Fibroblast of skin of back (primary cell): ENCODE measurements at places on chromosomes 5 and 9.

DNA sequence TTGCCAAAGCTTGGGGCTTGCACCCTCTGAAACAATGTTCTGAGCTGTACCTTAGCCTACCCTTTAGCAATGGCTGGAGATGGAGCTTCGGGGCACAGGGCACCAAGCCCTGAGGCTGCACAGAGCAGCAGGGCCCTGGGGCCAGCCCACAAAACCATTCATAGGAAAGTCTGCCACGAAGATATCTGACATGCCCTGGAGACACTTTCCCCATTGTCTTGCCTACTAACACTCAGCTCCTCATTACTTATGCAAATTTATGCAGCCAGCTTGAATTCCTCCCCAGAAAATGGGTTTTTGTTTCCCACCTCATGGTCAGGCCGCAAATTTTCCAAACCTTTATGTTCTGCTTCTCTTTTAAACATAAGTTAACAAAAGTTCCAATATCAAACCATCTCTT lies 105.7 kb downstream of the DTWD2 start:
- DNase-seq = no peak

DNA sequence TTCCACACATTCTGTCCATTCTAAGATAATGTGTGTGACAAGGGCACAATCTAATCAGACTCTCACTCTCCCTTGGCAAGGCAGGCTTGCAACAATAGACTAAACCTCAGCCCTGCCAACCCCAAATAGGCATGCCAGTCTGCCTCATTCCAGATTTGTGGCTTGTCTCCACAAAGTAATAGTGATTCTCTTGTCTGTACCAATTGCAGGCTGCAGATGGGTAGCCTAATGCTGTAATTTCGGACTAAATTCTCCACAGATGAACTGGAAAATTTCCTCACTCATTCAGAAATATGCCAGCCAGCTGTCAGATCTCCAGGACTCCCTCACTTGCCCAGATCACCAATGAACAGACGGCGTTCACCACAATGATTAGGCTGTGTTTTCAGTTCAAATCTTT lies 413.6 kb downstream of the ELAVL2 start:
- DNase-seq = no peak

- DNase-seq = no peak
Measured at GRCh38 chr9:70262366-70262765, 3.6 kb downstream of the SMC5 start.

DNA sequence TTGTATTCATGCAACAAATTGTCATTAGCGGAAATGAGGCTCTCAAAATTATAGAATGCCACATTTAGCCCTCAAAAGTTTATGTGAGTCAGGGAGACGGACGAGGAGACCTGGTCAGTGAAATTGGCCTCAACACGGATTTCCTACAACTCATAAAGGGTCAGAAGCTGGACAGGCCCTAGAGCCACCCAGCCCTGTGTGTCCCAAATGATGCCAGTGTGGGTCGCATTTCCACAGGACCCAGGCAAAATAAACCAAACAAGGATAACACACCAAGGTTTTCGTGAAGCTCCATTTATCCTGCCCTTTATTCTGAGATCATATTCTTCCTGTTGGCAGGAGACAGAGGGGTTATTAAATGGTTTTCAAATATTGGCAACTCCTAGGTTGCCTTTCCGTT lies 72.0 kb upstream of the COL5A1 start:
- DNase-seq = no peak

- peak; percentile 37 for DNase-seq
Measured at GRCh38 chr9:8733131-8733954, 933.8 kb upstream of the DMAC1 start.

DNA sequence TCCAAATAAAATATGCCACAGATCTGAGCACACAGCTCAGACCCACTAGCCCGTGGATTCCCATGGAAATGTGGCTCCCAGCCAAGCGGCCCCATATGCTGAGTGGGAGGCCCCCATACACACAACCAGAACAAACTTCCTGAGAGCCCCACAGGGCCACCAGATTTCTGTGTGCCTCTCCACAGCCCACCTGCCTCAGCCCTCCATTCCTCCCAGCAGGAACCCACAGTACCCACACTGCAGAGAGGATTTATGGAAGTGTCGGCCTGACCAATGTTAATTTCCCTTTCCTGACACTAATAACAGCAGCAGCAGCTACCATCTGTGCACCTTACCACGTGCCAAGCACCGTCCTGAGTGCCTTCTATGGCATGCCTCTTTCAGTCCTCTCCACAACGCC lies 99.3 kb upstream of the SPOCK1 start:
- no peak for DNase-seq

DNA sequence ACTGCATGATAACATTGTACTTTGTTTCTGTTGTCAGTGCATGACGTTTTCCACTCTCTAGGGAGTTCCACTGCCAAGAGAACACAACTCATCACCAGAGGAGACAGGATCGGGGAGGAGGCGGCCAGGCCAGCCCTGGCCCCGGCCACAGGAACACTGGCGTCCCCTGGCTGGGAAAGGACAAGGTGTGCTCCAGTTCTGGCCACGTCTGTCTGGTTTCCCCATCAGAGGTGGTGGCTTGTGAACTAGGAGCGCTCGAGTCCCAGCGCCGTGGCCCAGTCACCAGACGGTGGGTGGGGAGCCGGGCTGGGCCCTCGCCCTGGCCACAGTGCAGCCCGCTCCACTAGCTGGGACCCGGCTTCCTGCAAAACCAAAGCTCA lies 211.9 kb upstream of the IRX4 start:
- DNase-seq = no peak

DNA sequence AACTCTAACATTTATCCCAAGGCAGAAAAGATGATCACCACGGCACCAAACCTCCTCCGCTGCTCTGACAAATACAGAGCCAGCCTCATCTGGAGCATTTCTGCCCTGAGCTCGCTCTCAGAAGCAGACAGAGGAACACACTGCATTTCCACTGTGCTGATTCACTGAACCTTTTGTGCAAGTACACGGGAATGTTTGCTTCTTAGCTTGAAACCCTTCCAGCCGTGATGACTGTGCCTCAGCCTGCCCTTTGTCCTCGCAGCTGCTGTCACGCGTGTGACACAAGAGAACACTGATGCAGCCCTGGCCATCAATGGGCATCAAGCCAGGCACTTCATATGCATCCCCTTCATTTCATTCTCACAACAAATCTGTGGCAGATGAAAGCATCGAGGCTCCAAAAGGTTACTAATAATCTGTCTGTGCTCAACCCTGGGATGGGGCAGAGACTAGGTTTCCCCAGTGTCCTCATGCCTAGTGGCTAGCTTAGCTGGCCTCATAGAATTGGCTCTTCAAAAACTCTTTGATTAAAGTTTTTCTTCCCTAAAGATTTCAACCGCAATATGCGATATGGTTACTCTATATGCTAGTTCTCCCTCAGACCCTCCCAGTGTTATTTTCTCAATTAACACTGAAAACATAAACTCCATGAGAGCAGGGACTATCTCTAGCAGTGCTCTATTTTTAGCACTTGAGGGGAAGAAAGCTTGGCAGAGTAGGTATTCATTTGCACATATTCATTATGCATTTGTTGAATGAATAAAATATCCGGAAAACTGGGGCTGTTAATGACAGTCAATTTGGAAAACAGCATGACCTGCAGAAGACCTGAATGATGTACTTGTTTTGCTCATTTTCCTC lies 7.3 kb downstream of the CDC14B start:
- peak; percentile 81 for DNase-seq

- DNase-seq = peak; percentile 73
Measured at GRCh38 chr5:136769900-136770684, 404.7 kb upstream of the TRPC7 start.

- no peak for DNase-seq
Measured at GRCh38 chr5:36281626-36282025, 20.1 kb downstream of the RANBP3L start.

DNA sequence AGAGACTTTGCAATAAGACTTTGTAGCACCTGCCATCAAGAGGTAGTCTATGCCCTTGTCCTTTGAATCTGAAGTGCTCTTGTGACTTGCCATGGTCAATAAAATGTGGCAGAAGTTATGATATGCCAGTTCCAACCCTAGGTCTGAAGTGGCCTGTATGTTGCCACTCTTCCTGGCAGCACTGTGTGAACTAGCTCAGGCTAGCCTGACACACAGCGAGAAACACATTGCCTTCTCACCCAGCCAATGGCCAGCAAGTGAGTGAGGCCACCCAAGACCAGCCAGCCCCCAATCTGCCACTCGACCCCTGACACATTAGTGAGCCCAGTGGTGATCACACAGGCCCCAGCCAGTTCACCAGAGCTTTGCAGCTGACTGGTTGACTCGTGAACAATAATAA lies 52.7 kb upstream of the OSMR start:
- no peak for DNase-seq

DNA sequence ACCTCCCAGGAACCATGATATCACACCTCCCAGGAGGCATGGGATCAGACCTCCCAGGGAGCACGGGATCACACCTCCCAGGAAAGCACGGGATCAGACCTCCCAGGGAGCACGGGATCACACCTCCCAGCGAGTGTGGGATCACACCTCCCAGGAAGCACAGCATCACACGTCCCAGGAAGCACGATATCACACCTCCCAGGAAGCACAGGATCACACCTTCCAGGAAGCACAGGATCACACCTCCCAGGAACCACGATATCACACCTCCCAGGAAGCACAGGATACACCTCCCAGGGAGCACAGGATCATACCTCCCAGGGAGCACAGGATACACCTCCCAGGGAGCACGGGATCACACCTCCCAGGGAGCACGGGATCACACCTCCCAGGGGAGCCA lies 30.0 kb upstream of the FCN2 start:
- DNase-seq = no peak

DNA sequence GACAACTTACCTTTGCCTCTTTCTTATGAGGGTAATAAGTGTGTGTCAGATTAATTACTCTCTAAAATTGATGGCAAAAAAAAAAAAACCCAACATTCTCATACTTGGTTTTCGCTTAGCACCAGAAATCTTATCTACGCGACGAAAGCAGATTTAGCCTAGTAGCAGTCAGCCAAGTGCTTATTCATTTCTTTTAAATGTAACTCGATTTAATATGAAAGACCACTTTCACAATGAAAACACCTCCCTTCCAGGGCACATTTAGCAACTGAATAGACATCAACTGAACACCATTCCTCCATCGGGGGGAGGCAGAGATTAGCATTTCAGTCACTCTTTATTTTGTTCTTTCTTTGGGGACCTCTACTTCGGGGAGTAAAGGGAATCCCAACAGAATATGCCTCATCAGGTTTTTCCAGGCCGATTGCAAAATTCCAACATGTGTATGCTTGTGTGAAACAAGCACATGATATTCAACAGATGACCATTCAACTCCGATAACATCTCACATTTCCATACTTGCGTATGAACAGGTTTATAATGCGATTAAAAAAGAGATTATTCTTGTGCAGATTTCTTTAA lies 124.1 kb upstream of the RETREG1 start:
- DNase-seq = no peak

- DNase-seq = no peak
Measured at GRCh38 chr5:179534431-179534830, 15.9 kb upstream of the RUFY1 start.

DNA sequence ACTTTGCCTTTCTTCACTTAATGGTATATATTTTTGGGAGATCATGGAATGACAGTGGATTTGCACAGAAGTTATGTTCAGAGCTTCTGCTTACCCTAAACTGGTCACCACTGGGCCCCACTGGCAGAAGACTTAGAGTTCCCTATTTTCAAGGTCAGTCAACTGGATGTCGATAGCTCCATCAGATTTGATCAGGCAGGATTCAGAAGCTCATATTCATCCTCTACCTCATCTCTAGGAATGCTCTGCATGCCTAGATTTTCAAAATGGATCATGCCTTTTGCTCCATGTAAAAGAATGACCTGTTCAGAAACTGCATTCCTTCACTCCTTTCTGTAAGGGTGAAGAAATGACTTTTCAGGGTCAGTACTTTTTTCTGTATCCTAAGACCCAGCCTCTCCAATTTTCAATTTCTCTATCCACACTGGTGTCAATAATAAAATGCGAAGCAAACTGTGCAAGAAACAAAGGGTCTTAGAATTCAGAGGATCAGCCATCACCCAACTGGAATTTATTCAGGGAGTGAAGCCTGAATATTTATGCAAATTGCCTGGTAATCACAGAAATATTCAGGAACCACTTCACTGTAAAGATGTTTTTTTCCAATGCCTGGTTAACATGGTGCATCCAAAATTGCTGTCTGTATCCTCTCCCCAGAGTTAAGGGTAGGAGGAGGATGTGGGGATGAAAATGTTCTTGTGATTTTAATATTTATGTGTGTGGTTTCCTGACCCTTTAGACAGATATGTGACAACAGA lies 125.4 kb downstream of the DOCK2 start:
- peak; percentile 81 for DNase-seq

DNA sequence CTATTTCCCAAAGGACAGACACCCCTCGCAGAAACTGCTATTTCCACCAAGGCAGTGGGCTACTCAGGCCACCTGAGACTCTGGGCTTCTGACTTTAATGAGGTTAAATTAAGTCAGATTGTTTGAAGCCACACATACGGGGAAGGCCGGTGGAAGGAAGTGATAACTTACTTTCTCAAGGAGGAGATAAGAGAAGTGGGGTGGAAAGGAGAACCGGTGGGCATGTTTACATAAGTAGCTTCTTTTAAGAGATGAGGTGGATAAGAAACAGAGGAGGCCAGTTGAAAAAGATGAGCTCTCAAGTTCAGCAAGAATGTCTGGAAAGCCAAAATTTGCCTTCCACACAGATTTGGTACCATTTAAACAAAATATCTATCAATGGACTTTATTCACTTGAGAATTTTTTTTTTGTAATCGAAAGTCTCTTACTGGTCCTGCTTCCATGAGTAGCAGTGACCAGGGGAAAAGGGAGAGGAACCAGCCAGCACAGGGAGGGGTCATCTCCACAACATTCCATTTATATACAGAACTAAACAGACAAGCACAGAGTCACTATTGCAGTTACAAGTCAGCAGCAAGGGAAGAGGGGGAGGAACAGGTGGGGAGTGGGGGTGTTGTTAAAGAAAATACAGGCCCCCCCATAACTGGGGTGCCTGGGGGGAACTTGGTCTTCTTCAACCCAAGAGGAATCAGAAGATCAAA lies 20.0 kb downstream of the CCDC125 start:
- no peak for DNase-seq

DNA sequence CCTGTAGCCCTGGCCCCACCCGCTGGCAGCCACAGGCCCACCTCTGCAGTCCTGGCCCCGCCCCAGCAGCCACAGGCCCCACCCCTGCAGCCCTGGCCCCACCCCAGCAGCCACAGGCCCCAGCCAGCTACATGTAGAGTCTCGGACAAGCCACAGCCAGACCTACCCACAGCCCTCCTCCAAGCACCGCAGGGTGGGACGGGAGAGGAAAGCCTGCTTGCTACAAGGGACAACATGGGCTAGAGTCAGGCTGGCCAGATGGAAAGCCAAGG lies 49.5 kb upstream of the SARDH start:
- DNase-seq = peak; percentile 12

GRCh38 chr9:107486674-107487520 lies 2.7 kb downstream of the KLF4 start:
- no peak for DNase-seq

- DNase-seq = peak; percentile 25
Measured at GRCh38 chr5:139178935-139179334, 19.2 kb downstream of the SIL1 start.

DNA sequence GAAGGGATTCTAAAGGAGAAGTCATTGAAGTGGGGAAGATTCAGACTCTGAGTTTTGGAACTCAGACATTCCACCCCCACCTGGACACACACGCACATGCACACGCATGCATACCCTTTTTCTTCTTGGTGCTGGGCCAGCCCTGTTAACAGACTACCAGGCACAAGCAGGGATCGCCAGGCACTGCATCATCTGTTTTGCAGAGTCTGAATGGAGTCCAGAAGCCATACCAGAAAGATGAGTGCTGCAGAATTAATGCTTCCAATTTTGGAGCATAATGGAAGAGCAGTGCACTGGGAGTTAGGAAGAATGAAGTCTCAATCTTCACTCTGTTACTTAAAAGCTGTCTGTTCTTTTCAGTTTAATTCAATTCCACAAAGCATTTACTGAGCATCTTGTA lies 95.5 kb downstream of the PDE8B start:
- peak; percentile 39 for DNase-seq
